Mesenchymal stem cell (in vitro differentiated cells and primary cell): ENCODE measurements at places on chromosomes 16 and 17.

GRCh38 chr17:40457964-40458791 is 14.9 kb downstream of the IGFBP4 start:
- no peak for DNase-seq
- H3K27me3 ChIP-seq = no peaks in the 10 kb centered on the region
- H3K36me3 ChIP-seq = peaks cover 66% of the 10 kb centered on the region
- peaks cover 39% of the 10 kb centered on the region for H3K4me1 ChIP-seq

- H3K27ac ChIP-seq = no peak overlapping the region
- H3K4me1 ChIP-seq = peaks cover 10% of the 10 kb centered on the region
- DNase-seq = peak; percentile 87
- no peak overlapping the region for H3K4me3 ChIP-seq
- no peaks in the 10 kb centered on the region for H3K27me3 ChIP-seq
- H3K36me3 ChIP-seq = peaks cover 3% of the 10 kb centered on the region
Observed at GRCh38 chr17:75010683-75011400, 1.6 kb upstream of the MRPL58 start.

- H3K4me3 ChIP-seq = no peak overlapping the region
- H3K27me3 ChIP-seq = no peaks in the 10 kb centered on the region
- peaks cover 27% of the 10 kb centered on the region for H3K4me1 ChIP-seq
Observed at GRCh38 chr17:66548158-66548557, 245.7 kb downstream of the PRKCA start.

DNA sequence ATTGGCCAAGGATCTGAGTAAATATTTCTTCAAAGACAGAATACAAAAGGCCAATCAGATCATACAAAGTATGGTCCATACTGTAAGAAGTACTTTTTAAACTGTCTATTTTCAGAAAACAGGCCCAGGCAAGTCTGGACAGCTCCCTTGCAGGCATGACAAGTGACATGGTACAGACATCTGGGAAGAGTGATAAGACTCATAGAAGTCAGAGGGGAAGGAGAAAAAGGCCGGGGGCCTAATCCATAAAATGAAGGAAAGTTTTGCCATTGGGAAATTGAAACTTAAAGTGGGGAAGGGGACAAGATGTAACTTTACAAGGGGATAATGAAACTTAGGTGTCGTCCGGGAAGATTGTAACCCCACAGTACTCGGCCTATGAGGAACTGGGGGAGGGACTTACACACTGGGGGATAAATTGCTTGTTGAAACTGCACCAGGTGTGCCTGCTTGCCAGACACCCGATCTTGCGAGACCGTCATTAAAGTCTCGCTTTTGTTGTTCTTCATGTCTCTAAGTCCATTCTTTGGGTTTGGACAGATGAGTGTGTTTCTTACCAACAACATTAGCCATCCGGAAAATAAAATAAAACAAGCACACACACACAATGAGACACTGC is 684.0 kb downstream of the CDH11 start:
- no peak overlapping the region for H3K27ac ChIP-seq
- no peak overlapping the region for H3K4me3 ChIP-seq
- DNase-seq = peak; percentile 75
- no peaks in the 10 kb centered on the region for H3K27me3 ChIP-seq
- no peaks in the 10 kb centered on the region for H3K36me3 ChIP-seq

GRCh38 chr16:50681021-50681885 is at the start of gene SNX20:
Gene SNX20 (minus strand): TSS chr16:50681312. CDS start chr16:50677526, 3,786 bp downstream.
- no peak within 1 kb of the TSS for H3K4me3 ChIP-seq
- H3K27ac ChIP-seq = no peak within 1 kb of the TSS
- H3K27me3 ChIP-seq = peaks cover 10% of the 10 kb centered on the region
- no peak for DNase-seq
